ENCODE measurements at places on chromosomes 3 and 15. TPM values are rescaled to one million over a fixed set of nuclear protein-coding genes. Genes with fewer than 3 reads are reported as not detected.

DNA sequence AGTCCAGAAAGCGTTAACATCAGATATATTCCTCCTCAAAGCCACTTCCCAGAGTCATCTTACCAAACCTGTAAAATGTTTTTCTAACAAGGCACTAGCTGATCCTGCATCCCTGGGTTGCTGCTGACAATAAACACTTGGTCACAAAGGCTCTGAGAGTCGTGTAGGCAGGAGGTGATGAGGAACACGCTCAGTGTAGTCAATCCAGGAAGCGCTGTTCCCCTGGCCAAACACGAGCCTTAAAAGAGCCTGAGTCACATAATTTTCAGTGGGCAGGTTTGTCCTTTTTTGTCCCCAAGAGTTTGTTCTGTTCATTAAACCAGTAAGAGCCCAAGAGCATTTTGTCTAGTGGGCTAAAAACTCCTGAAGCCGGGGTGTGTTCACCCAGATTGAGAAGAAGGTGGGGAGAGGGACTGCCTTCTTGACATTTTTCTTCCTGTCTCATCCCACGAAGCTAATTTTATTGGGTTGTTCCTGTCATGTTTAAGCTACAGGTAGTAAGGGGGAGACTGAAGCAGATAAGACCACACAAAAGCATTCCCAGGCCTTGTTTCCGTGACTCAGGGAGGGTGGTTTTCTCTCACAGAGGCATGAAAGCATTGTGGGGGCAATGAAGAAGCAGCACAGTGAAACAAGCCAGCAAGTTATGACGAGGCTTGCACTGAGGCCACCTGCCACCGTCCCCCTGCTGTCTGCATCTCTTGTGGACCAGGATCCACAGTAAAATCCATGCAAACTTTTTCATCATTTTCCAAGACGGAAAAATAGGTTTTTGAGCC, 73.7 kb downstream of the FOXB1 start:
- peaks cover 30% of the 10 kb centered on the region for H3K4me1 ChIP-seq
- no peak for DNase-seq
- H3K4me3 ChIP-seq = no peak overlapping the region
- no peaks in the 10 kb centered on the region for H3K36me3 ChIP-seq

DNA sequence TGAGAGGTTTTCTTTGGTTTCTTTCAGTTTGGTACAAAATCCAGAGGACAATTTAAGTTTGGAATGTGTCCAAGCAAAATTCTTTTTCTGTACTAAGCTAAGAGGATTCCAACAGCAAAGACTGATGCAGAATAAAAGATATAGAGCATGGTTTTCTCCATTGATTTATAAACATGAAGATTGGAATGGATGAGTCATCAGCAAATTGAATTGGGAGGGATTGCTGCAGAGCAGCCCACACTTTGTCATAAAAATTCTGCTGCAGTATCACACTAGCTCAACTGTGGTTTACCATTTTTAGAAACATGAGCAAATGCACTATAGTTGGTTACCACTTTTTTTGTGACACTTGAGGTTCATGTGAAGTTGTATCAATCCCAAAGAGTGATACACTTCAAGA, 16.1 kb upstream of the LARP6 start:
- H3K4me1 ChIP-seq = peaks cover 2% of the 10 kb centered on the region
- DNase-seq = no peak
- no peak overlapping the region for H3K4me3 ChIP-seq

- DNase-seq = no peak
- peaks cover 7% of the 10 kb centered on the region for H3K4me1 ChIP-seq
- H3K27me3 ChIP-seq = peaks cover 4% of the 10 kb centered on the region
- H3K27ac ChIP-seq = no peak overlapping the region
Observed at GRCh38 chr3:185270956-185271332, 17.1 kb upstream of the EHHADH start.

The NR2E3 gene
- total RNA-seq = not detected

- no peaks in the 10 kb centered on the region for H3K4me1 ChIP-seq
- no peaks in the 10 kb centered on the region for H3K36me3 ChIP-seq
- H3K4me3 ChIP-seq = no peak overlapping the region
- no peak overlapping the region for H3K27ac ChIP-seq
Observed at GRCh38 chr3:28726840-28727239, 378.2 kb upstream of the AZI2 start.

GRCh38 chr3:196638861-196639482, 522 bp upstream of the NRROS start:
- H3K4me1 ChIP-seq = peaks cover 1% of the 10 kb centered on the region
- peak overlapping the region; percentile 65 for H3K4me3 ChIP-seq
- peaks cover 32% of the 10 kb centered on the region for H3K27me3 ChIP-seq
- H3K27ac ChIP-seq = no peak overlapping the region

The ATP6V1A gene
- 71.0 TPM for total RNA-seq

DNA sequence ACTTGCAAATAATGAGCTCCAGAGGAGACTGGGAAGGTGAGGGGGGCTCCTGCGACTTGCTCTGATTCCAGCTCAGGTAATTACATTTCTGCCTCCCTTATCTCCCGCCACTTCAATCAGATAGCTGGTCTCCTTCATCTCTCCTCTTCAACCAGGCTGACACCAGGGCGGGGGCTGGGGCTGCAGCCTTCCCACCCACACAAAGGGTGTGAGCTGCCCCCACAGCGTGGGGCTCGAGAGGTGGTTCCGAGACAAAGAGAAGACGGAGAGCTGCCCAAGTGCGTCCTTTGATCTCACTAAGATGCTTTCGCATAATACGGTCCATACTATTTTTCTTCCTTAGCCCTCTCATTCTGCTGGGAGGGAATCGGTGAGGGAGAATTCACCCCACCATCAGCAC, 139.7 kb downstream of the NSMCE3 start:
- no peak for DNase-seq
- no peak overlapping the region for H3K27ac ChIP-seq
- H3K36me3 ChIP-seq = no peaks in the 10 kb centered on the region
- H3K4me3 ChIP-seq = no peak overlapping the region

The C3orf85 gene
- not detected for total RNA-seq

Data from progenitor cell of endocrine pancreas (in vitro differentiated cells).